ENCODE measurements at places on chromosomes 2 and 18.

DNA sequence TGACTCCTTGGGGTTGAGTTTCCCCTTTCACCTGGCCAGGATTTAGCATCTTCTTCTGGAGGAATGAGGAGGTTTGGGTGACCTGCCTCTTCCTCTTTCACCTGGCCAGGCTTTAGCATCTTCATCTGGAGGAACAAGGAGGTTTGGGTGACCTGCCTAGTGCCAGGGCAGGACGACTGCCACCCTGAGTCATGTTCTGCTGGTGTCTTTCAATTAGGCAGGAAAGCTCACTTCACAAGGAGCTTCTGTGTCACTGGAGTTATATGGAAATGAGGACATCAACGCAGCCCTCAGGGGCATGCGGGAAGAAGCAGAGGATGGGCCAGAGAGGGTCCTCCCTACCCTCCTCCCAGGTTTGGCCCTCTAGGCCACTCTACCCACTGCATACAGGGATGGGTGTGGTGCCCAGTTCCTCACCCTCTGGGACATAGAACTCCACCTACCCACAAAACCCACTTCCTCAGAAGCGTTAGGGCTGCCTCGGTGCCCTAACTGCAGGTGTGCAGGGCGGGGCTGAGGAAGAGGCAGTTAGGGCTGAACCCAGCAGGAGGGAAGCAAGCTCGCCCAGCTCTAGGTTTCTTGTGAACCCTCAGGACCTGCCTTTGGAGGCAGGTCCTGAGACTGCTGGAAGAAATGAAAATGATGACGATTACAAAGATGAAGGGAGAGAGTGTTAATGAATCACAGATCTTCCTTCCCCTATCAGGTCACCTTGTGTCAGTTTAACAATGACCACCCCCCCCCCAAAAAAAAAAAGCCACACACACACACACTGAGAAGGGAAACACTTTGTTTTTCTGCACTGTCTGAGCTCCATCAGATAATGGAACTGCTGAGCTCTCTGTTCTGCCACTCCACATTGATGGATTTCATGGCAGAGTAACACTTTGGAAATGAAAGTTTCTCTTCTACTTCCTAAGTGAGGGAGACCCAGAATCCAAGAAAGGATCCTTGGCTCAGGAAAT, 71.0 kb downstream of the ARL4C start:
- peak; percentile 95 for ATAC-seq

GRCh38 chr2:43559391-43560230, 36.2 kb downstream of the THADA start:
- peak; percentile 36 for ATAC-seq

GRCh38 chr2:153823880-153824279, 47.8 kb upstream of the GALNT13 start:
- no peak for ATAC-seq

GRCh38 chr2:206392118-206392517, 51.2 kb upstream of the ADAM23 start:
- no peak for ATAC-seq

GRCh38 chr2:118721817-118722551, 125.5 kb downstream of the EN1 start:
- ATAC-seq = no peak

GRCh38 chr18:73119574-73119973, 251.8 kb upstream of the NETO1 start:
- no peak for ATAC-seq

GRCh38 chr2:150686391-150686790, 198.9 kb upstream of the RND3 start:
- ATAC-seq = no peak

DNA sequence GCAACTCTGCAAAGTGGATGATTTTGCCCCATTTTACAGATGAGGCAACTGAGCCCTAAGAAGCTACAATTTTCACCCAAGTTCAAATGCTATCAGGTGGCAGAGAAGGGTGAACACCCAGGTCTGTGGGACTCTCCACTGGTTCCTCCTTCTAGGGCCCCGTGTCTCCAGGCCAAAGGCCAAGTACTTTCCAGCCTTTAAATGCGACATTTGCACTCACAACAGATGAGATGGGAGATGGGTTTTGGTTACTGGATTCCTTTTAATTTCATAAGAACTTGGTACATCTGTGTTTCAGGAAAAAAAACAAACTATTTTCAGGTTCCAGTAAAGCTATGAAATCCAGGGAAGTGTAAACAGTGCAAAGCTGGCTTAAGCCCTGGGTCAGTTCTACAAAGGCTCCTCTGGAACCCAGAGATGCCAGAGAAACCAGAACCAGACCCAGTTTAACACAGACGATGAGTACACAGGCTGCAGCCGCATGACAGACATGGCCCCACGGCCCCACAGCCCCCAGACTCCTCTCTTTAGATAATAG, 361.7 kb downstream of the ANAPC1 start:
- no peak for ATAC-seq

- no peak for ATAC-seq
Observed at GRCh38 chr18:11268741-11269233, 119.4 kb upstream of the PIEZO2 start.

DNA sequence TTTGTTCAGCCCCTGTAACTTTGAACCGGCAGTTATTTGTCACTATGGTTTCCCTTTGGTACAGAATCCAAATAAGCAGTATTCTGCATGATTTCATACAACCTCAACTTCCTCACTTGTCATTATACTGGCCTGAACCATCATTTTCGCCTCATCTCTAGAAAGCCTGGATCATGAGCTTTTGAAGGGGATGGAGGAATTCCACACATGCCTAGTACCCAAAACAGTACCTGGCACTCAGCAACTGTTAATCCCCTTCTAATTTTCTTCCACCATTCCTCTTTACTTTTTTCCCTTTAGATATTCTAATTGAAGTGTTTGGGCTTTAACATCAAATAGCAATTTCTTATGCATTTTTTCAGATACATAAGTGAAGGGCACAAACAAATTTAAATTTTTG, 1574.4 kb upstream of the NXPH2 start:
- ATAC-seq = no peak

GRCh38 chr2:38601463-38602135, 1.1 kb downstream of the HNRNPLL start:
- no peak for ATAC-seq

- no peak for ATAC-seq
Observed at GRCh38 chr2:184920451-184920965, 322.2 kb downstream of the ZNF804A start.

GRCh38 chr18:52353589-52353988, 13.6 kb downstream of the DCC start:
- ATAC-seq = no peak

- ATAC-seq = no peak
Observed at GRCh38 chr2:103445347-103445746, 683.5 kb downstream of the TMEM182 start.

DNA sequence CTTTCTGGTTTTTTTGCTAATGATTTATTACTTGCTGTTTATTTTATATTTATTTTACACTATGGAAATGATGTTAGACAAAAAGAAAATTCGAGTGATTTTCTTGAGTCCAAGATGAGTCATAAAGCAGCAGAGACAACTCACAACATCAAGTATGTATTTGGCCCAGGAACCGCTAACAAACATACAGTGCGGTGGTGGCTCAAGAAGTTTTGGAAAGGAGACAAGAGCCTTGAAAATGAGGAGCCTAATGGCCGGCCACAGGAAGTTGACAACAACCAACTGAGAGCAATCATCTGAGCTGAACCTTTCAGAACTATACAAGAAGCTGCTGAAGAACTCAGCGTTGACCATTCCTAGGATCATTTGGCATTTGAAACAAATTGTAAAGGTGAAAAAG, 594.1 kb downstream of the SATB2 start:
- no peak for ATAC-seq

DNA sequence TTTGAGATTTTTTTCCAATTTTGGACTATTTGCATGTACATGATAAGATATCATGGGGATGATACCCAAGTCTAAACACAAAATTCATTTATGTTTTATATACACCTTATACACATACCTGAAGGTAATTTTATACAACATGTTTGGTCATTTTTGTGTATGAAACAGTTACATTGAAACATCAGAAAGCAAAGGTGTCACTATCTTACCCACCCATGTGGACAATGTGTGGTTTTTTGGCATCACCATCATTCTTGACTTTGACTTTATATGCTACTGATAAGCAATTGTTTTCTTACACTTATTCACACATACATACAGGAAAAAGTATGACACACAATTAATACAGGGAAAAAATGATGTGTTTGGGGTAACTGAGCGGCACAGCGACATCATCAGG, 51.0 kb upstream of the ACVR1 start:
- ATAC-seq = no peak

DNA sequence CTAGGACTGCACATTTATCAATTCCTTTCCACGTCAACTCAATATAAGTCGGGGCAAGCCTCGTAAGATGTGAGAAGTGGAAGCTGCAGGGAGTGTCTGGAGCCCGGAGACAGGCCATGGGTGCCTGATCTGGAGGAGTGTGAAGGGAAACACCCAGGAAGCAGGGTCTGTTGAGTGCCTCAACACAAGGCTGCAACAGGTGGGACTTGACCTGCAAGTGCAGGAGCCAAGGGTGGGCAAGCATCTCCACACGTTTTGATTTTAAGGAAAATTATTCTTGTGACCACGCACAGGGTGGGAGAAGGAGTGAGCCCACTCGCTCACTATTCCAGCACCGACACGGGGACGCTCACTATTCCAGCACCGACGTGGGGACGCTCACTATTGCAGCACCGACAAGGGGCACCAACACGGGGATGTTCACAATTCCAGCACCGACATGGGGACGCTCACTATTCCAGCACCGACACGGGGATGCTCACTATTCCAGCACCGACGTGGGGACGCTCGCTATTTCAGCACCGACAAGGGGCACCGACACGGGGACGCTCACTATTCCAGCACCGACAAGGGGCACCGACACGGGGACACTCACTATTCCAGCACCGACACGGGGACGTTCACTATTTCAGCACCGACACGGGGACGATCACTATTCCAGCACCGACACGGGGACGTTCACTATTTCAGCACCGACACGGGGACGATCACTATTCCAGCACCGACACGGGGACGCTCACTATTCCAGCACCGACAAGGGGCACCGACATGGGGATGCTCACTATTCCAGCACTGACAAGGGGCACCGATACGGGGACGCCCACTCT, 197.3 kb downstream of the EIPR1 start:
- peak; percentile 29 for ATAC-seq

Measured in stimulated activated memory B cell treated with anti-CD40 and anti-IgM and Interleukin-4, amounts not matched to agents 10 μg/mL and 1 μg/mL and 100 μg/mL, for 72 hours (primary cell).